ENCODE measurements at places on chromosomes 12 and 14.

- DNase-seq = no peak
These were observed 26.7 kb downstream of the OR10P1 start for GRCh38 chr12:55663391-55663790.

DNA sequence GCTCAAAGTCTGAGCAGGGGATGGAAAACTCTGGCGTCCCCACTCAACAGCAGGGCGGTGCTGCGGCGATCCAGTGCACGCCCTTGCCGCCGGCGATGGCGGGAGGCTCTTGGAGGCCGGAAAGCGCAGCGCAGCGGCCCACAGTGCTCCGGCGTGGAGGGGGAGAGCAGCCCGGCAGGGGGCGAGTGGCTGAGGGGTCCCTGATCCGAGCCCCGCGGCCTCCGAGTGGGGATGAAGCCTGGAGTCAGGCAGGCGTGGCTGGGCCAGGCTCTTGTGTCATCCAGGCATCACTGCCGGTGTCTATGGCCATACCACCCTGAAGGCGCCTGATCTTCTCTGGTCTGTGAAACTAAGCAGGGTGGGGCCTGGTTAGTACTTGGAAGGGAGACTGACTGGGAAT, 183.1 kb downstream of the ALG10 start:
- no peak for DNase-seq

GRCh38 chr14:31897581-31898186, 179.4 kb upstream of the ARHGAP5 start:
- DNase-seq = no peak

- no peak for DNase-seq
These were observed 20.9 kb upstream of the HECTD1 start for GRCh38 chr14:31228533-31228932.

DNA sequence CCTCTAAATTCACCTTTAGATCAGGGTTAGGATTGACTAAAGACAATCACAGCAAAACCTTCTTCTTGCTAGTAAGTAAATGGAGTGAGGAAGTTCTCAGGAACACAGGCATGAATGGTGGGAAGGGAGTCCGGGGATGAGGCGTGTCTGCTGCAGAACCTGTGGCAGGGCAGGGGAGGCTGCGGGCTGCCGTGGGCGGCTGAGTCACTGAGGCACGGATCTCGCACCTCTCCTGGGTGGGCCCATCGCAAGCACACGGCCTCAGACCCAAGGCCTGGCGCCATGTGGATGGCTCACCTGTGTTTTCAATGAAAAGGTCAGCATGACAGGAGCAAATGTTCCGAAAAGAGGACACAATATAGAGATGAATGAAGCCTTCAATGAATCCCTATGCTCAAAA, 85.4 kb downstream of the PIWIL1 start:
- no peak for DNase-seq

GRCh38 chr14:102221026-102221425, 81.3 kb downstream of the WDR20 start:
- DNase-seq = no peak

DNA sequence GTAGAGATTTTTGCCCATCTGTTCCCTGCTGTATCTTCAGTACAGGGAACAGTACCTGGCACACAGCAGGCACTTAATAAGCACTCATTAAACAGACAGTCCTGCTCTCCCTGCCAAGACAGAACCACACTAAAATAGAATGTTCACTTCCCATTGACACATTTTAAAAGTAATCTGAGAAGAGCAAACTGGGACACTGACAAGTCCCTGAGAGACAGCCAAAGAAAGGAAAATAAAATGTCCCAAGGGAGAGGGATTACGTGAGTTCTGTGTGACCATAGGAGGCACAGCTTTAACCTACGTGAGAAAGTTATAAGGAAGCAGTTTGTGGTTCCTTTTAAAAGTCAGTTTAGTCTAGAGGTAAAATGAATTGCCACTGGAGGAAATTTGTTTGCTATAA, 43.9 kb upstream of the SYCP3 start:
- DNase-seq = no peak

DNA sequence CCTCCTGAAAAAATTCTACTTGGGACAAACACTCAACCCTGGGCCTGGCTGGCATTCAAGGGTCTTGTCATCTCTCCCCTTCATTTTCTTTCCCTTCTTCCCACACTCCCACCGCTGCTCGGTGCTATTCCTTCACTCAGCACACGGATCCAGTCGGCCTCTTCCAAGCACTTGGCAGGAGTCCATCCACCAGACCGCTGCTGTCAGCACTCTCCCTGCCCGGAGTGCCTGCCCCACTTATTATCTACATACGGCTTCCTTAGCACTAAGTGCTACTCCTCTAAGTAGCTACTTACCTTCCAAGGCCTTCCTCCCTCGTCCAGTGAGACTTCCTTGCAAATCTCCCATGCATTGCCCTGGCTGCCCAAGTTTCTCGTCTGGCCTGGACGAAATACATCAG, 29.8 kb downstream of the CALM1 start:
- DNase-seq = no peak
